ENCODE measurements at places on chromosomes 2 and 18. TPM values are rescaled to one million over a fixed set of nuclear protein-coding genes. Genes with fewer than 3 reads are reported as not detected.

KIF5C gene
- total RNA-seq = 4.7 TPM

- DNase-seq = no peak
Observed at GRCh38 chr2:237941239-237941638, 25.6 kb upstream of the UBE2F start.

- DNase-seq = no peak
Observed at GRCh38 chr18:20988726-20989125, 122.9 kb downstream of the ROCK1 start.

TCF23 gene
- total RNA-seq = not detected

DNA sequence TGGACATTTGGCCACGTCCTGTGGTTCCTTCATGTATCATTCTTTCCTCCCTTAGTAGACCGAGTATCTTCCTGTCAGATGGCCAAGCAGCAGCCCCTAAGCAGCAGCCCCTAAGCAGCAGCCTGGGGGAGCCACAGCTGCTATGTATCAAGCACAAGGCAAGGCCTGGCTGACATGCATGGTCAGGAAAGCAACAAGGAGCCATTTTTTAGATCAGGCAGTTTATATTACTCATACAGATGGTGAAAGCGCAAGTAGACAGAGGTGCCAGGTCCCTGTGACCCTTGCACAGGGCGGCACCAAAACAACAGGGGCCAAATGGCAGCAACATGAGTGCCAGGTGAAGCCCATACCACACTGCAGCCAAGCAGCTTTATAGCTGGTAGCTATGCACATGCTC, 22.1 kb downstream of the CHCHD5 start:
- no peak for DNase-seq

- DNase-seq = peak; percentile 50
Observed at GRCh38 chr2:63788071-63788470, 53.6 kb upstream of the UGP2 start.

DNA sequence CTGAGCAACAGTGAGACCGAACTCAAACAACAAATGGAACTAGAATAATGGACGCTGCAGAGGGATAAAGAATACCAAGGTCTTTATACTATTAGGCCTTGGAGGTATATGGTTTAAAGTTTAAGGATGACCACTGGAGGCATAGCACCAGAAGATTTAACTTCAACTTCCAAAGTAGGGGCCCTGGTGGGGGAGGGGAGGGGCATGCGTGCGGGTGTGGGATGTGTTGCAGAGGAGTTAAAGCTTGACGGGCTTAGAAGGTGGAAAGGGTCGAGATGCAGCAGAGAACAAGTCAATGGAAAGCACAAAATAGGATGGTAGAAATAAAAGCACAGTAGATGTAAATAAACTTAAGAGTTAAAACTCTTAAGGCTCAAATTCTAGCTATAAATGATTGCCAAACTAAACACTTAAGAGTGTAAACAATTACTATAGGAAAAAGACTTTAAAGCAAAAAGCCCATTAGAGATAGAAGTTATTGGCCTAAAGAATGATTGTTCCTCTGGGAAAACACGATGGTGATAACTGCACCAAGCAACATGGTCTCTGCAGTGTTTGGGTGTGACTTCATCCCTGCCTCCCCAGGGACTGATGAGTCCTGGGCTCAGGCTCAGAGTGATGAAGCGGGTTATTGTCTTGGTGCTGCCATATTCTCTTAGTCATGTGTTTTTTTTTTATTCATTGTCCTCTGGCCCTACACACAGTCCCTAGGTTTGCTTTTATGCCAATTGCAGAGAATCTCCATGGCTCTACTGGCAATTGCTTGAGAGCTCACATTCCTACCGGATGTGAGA, 13.0 kb downstream of the RRM2 start:
- peak; percentile 80 for DNase-seq

GREB1 gene
- 1.2 TPM for total RNA-seq

DNA sequence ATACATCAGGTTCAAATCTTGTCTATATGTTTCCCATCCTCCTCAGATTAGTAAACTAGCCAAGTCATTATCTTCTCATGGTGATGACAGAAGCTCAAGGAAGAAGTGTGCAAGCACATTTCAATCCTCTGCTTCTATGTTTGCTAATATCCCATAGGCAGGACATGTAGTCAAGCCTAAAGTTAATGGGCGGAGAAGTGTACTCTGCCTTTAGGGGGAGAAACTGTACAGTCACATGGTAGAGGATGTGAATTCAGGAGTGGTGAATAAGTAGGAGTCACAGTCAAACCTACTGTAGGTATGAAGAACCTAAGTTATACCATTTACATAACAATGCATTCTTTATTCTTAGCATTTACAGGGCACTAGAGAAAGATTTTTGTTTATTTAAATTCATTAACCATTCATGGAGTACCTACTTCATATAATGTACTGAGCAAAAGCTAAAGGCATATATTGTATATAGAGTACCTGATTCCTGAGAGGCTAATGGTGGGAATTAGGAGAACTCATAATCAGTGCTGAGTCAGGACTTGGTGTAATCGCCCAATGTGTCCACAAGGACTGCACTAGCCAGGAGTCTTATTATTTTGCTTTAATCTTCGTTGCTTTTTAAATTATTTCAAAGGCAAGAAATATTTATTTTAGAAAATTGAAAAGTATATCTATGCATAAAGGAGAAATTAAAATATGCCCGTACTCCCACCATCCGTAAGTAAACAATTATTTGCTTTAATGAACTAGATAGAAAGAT, 394.3 kb upstream of the ETAA1 start:
- no peak for DNase-seq

SCN3A gene
- 0.23 TPM for total RNA-seq

All from HT1080 (cell line).